ENCODE measurements at places on chromosomes 6 and 20.

DNA sequence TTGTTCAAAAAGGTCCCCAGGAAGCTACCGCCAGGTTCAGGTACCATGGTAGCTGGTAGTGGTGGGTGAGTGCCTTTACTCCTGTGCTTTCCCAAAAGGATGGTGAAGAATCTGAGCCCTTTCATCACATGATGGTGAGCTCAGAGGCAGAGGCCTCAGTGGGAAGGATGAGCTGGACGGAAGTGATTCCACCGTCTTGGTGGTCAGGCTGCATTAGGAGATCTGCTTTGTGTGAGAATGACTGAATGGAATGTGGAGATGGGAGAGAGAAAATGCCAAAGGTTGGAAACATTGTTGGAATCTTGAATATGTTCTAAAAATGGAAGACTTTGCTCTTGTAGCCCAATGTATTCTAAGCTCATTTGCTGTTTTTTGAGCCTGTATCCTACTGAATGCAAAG lies 108.1 kb upstream of the SCP2D1 start:
- DNase-seq: no peak

- no peak for DNase-seq
These were observed 259.6 kb downstream of the TBC1D7 start for GRCh38 chr6:13068586-13069210.

DNA sequence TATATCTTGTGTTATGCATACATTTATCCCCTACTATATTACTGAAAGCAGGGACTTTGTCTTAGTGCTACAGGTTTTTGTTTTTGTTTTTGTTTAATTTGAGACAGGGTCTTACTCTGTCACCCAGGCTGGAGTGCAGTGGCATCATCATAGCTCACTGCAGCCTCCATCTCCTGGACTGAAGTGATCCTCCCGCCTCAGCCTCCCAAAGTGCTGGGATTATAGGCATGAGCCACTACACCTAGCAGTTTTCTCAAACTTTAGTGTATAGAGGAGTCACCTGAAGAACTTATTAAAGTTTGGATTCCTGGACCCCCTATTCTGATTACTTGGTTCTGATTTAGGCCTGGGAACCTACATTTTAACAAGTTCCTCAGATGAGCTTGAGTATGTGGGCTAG lies 51.9 kb downstream of the CBFA2T2 start:
- DNase-seq: no peak

- DNase-seq: no peak
These were observed 307.7 kb downstream of the ARHGAP18 start for GRCh38 chr6:129402244-129402643.
